ENCODE measurements at places on chromosomes 11 and 22. TPM values are rescaled to one million over a fixed set of nuclear protein-coding genes. Genes with fewer than 3 reads are reported as not detected.

The TMPRSS6 gene
- not detected for total RNA-seq

The TYR gene
- total RNA-seq, result not detected

The MMP11 gene
- 4.9 TPM for total RNA-seq

The FGF19 gene
- 7.4 TPM for total RNA-seq

- H3K27ac ChIP-seq, result peak overlapping the region; percentile 38
- no peaks in the 10 kb centered on the region for H3K36me3 ChIP-seq
- peaks cover 4% of the 10 kb centered on the region for H3K4me1 ChIP-seq
- H3K27me3 ChIP-seq, result no peaks in the 10 kb centered on the region
Observed at GRCh38 chr11:72534371-72535193, 100.3 kb upstream of the CLPB start.

DNA sequence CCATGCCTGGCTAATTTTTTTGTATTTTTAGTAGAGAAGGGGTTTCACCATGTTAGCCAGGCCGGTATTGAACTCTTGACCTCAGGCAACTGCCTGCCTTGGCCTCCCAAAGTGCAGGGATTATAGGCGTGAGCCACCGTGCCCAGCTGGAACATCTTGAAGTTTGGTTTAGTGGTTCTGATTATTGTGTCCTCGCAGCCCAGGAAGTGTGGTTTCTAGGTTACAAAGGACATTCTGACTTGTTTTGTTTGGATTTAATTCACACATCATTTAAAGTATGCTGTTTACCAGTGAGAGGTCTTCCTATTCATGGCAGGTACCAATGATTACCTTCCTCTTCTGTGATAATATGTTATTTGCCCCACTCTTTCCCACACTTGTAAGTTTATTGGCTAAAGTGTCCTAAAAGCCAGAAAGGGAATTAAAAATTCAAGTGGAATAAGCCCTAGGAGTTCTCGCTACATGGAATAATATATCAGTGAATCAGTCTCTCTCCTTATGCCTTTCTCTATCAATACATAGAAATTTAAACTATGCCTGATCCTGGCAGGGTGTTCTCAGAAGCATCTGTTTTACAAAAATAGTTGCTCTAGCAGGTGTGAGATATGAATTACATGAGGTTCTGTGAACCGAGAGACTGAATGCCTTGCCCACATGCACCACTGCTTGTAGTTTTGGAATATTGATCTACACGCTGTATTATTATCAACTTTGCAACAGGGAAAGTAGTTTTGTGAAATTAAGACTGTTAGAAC is 263.1 kb downstream of the DDX10 start:
- no peaks in the 10 kb centered on the region for H3K4me1 ChIP-seq
- no peak for DNase-seq
- no peaks in the 10 kb centered on the region for H3K27me3 ChIP-seq

- H3K27me3 ChIP-seq, result no peaks in the 10 kb centered on the region
- H3K4me3 ChIP-seq, result no peak overlapping the region
- no peak for DNase-seq
- H3K27ac ChIP-seq, result no peak overlapping the region
- H3K4me1 ChIP-seq, result no peaks in the 10 kb centered on the region
Observed at GRCh38 chr11:19558189-19558986, 154.2 kb upstream of the NAV2 start.

Data from H9 (cell line).